ENCODE measurements at places on chromosomes 16 and 17. TPM values are rescaled to one million over a fixed set of nuclear protein-coding genes. Genes with fewer than 3 reads are reported as not detected.
A peak's percentile ranks its signal among the peaks of the same experiment; 100 is the strongest.

DNA sequence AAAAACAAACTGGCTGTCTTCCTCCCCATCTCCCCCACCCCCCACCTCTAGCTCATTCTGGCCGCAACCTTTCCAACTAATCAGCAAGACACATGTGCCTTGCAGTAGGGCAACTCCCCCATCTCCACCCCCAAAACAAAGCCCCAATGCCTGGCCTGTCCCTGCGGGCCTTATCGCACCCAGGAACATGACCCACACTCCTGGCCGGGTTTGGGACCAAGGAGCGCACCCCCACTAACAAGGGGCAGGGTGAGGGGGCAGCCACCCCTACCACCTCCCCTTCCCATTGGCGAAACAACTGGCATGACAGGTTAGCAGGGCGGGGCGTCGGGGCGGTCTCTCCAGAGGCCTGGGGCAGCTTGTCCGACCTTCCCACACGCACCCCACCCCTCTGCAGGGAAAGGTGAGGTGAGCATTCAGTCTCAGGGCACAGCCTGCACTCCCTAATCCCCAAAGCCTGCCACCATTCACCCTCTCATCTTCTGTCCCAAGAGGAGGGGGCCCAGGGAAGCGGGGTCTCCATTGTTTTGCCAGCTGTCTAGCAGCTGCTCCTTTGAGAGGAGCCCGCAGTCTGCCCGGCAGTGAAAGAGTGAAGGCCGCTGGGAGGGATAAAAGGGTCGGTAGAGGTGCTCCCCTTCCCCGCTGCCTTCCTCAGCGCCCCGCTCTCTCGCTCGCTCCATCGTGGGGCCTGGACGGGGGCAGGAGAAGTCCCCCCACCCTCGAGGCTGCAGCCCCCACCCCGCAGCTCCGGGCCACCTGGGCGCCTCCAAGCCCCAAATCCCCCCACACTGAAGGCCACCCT lies 765 bp downstream of the MYO18A start:
- DNase-seq, result peak; percentile 89

GRCh38 chr17:48051706-48052486 lies 3.7 kb downstream of the NFE2L1 start:
- DNase-seq, result no peak

TMEM98 gene
- 70.3 TPM for total RNA-seq

DNA sequence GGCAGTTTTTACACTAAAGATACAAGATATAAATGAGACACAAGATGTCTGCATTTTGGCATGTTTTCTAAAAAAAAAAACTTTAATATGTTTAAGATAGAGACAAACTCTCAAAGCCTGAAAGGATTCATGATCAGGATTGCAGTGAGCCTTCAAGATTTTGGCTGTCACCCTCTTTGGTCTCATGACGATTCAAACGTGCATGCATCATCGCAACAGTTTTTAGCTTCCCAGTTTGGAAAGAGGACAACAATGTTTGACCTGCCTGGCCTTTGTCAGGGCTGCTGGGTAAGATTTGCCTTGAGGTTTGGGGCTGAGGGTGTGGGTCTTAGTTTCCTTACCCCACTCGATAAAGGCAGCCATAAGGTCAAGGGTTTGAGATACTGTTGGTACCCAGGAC lies 134.1 kb downstream of the RGS9 start:
- no peak for DNase-seq

IGFBP4 gene
- total RNA-seq, result 162 TPM

- DNase-seq, result peak; percentile 86
Measured at GRCh38 chr16:70770626-70771552, 30.1 kb downstream of the VAC14 start.

DNA sequence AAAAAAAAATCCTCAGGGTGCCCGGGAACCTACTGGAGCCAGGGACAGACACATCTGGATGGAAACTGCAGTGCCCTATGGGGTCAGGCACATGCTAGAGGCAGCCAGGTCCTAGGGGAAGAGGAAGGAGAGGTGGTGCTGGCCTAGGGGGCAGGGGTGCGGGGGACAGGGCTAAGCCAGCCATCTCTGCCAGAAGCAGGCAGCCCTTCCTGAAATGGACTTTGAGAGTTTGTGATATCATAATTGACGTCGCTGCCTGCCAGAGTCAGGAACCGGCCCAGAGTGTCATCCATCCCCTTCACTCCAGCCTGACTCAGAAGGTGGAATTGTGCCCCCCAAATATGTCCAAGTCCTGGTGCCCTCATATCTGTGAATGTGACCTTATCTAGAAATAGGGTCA lies 25.0 kb upstream of the BAHCC1 start:
- DNase-seq, result no peak

GRCh38 chr16:75620326-75621169 lies 2.5 kb downstream of the ADAT1 start:
- DNase-seq, result no peak

- DNase-seq, result no peak
Measured at GRCh38 chr16:80324371-80324770, 216.4 kb upstream of the DYNLRB2 start.

Data from WTC11 (cell line).